ENCODE measurements at places on chromosomes 4 and X.

DNA sequence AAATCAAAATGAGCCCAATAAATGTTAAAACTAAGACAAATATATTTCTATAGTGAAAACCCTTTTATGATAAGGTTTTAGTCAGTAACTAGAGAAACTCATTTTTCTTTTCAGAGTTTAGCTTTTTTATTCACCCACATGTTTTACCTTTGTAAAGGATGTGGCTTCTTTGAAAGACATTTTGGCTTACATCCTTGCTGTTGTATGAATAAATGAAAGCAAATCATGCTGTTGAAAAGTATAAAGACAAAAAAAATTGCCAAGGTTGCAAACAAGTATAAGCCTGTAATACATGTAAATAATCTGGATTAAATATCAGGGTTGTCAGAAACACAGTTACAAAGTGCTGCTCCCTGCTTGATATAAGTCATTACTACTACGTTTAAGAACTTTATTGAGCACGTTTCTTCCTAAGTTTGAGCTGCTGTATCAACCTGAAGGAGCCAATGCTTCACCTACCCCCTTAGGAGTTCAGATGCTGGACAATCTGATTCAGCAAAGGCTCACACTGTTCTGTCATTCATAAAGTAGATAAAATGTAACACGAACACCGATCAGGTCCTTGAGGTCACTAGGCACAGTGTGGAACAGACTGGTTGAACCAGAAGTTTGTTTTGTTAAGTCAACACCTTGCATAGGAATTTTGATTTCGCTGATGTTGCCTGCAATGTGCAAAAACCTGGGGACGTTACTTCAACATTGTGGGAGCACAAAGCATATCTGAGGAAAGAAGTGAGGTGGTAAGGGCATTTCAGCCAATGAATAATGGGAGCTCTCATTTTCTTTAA, 321.2 kb upstream of the BMP3 start:
- DNase-seq, result no peak

GRCh38 chrX:12237131-12237530, 98.9 kb downstream of the FRMPD4 start:
- DNase-seq, result no peak

GRCh38 chr4:1031956-1032795, 20.8 kb downstream of the FGFRL1 start:
- DNase-seq, result no peak

DNA sequence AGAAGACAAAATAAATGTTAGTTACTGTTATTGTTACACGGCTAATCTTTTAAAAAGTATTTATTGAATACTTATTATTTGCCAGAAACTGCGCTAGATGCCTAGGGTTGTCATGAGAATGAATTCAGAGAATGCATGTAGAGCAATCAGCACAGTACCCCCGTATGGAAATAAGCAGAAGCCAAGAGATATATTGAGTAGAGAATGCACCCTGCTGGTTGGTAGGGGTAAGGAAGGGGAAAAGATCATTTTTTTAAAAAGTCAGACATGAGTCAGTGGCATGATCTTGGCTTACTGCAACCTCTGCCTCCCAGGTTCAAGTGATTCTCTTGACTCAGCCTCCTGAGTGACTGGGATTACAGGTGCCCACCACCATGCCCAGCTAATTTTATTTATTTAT, 13.1 kb upstream of the DRP2 start:
- no peak for DNase-seq

DNA sequence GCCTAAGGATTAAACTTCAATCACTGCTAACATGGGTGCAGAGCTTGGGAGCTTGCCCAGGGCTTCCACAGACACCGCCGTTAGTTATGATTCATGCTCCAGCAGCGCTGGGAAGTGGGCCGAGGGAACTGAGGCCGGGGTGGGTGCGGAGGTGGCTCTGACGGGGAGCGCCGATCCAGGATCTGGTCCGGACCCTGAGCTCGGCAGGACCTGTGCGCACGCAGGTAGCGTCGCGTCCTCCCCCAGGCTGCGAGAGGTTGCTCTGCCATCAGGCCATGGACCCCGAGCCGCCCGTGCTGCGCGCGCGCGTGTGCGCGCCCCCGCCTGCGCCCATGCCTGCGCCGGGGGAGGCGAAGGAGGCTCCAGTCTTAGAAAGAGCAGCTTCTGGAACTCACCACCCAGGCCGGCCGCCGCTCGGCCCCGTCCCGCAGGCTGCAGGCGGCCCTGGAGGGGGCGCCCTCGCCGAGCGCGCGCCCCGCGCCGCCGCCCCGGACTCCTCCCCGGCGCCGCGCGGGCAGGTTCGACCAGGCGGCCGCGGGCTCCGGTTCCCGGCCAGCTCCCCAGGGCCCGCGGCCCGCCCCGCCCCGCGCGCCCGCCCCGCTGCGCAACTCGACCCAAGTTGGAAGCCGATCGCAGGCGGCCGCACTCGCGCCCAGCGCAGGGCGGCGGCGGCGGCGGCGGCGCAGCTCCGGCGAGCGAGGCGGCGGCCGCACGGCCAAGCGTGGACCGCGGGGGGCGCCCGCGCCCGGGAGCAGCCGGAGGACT, 732 bp upstream of the ADRA2C start:
- DNase-seq, result no peak

DNA sequence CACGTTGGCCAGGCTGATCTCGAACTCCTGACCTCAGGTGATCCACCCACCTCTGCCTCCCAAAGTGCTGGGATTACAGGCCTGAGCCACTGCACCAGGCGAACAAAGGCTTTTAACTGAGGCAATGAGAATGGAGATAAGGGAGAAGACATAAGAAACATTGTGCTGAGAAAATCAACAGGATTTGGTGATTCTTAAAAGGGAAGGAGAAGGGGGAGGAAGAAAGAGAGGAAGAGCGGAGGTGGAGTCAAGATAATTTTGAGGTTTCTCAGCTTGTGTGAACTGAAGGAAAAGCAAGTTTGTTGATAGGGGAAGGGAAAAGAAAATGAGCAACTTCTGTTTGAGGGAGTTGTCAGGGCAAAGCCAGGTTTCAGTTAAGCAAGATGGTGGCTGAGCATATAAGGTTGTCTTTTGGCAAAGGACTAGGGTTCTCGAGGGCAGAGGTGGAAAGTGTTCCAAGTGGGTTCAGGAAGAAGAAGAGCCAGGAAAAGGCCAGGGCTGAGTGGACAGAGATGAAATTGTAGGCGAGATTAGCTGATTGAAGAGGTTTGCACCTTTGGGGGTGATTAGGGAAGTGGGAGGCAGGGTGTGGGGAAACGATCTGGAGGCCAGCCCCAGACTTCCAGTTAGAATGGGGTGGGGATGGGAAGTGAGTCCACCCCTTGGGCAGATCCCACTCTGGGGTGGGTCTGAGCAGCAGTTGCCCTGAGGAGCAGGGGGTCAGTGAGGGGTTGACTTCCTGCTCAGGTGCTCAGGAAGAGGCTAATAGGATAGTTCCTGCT, 7.8 kb downstream of the DOCK11 start:
- no peak for DNase-seq

- DNase-seq, result no peak
These were observed 36.8 kb downstream of the FABP2 start for GRCh38 chr4:119284876-119285780.

GRCh38 chrX:118727686-118728339, 407 bp downstream of the IL13RA1 start:
- no peak for DNase-seq

DNA sequence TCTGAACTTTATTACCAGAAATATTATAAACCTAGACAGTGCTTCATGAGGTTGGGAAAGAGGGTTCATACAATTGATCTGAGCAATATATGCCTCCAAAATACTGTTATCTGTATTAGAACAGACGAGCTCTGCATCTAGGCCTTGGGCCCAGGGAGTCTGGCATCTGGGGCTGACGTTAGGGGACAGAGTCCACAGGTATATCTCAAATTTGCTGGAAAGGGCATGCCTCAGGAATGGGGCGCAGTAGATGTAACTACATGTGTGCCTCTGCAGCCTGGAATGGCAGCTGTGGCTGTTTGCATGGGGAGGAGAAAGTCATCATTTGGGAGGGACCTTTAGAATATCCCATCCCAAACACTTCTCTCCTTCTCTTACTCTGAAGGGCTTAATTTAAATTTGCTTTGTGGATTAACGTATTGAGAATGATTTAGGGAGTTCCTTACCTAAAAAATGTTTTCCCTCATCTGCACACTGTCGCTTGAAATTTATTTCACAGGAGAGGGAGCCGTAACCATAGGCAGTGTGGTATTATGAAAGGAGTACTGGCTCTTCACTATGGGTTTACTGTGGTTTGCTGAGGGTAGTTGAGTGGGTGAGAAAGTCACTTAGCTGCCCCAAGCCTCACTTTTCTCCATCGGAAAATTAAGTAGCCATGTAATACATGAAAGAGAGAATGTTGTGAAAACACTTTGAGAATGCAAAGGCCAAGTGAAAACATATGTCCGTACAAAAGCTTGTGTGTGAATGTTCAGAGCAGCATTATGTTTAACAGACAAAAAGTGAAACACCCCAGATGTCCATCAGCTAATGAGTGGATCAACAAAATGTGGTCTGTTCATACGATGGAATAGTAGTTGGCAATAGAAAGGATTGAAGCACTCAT, 5.9 kb downstream of the ADD1 start:
- DNase-seq, result no peak

DNA sequence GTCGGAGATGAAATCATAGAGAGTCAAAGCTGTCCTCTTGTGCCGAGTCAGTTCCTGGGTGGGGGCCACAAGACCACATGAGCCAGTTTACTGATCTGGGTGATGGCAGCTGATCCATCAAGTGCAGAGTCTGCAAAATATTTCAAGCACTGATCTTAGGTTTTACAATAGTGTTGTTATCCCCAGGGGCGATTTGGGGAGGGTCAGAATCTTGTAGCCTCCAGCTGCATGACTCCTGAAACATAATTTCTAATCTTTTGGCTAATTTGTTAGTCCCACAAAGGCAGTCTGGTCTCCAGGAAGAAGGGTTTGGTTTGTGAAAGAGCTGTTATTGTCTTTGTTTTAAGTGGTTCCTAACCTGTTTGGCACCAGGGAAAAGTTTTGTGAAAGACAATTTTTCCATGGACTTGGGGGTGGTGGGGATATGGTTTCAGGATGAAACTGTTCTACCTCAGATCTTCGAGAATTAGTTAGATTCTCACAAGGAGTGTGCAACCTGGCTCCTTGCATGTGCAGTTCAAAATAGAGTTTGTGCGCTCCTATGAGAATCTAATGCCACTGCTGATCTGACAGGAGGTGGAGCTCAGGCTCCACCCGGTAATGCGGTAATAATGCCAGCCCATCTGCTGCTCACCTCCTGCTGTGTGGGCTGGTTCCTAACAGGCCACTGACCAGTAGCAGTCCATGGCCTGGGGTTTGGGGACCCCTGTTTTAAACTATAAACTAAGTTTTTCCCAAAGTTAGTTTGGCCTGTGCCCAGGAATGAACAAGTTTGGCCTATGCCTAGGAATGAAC, 29.2 kb downstream of the METAP1 start:
- DNase-seq, result no peak

GRCh38 chr4:40502934-40503333, 126.7 kb downstream of the RBM47 start:
- DNase-seq, result no peak

- no peak for DNase-seq
These were observed 49.7 kb downstream of the RBM47 start for GRCh38 chr4:40579983-40580382.

DNA sequence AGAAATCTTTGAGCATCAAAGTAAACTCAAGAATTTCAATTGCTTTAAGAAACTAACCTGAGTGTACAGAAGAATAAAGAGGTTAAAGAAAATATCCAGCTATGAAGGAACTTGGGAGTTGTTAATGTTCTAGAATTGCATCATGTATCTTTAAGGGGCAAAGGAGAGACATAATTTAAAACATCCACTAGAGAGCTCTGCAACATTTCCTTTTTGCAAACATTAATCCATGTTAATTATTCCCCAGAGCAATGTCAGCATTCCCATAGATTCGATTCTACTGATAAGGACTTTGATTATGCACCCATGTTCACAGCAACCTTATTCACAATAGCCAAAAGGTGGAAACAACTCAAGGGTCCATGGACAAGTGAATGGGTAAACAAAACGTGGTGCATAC, 80.2 kb upstream of the SORBS2 start:
- DNase-seq, result no peak

DNA sequence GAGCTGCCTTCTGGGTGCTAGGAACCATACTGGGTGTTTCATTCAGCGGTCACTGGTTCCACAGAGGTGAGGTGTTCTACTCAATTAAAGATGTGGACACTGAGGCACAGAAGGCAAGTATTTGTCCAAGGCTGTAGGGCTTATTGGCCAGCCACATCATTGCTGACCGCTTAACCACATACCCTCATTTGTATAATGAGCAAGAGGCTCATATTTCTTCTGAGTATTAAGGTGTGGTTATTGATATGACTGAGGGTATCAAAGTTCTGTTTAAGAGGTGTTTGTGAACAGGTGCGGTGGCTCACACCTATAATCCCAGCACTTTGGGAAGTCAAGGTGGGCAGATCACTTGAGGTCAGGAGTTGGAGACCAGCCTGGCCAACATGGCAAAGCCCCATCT, 14.3 kb downstream of the RNF4 start:
- DNase-seq, result no peak

- DNase-seq, result no peak
These were observed 112.8 kb upstream of the PITX2 start for GRCh38 chr4:110735686-110736085.

- DNase-seq, result peak; percentile 47
These were observed at the start of gene WWC2 for GRCh38 chr4:183098723-183099536. TSS of gene WWC2 (plus strand) at chr4:183099257. CDS start at chr4:183099492, 235 bp downstream.

- DNase-seq, result no peak
These were observed 287.4 kb downstream of the TECRL start for GRCh38 chr4:64121803-64122202.

DNA sequence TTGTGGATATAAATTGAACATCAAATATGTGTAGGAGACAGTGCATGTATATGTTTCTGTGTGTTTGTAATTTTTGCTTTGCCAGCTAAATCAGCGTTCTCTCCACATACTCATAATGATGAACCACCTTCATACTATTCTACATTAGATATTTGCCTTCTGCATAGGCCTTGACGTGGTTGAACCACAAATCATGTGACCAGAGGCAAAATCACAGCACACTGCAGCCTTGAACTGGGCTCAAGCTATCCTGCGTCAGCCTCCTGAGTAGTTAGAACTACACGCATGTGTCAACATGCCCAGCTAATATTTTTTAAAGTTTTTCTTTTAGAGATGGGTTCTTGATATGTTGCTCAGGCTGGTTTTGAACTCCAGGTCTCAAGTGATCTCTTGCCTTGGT, 9.5 kb downstream of the UBQLN2 start:
- no peak for DNase-seq

- no peak for DNase-seq
These were observed 76.1 kb downstream of the MANBA start for GRCh38 chr4:102684610-102685052.

- no peak for DNase-seq
These were observed 48.0 kb downstream of the CXCL8 start for GRCh38 chr4:73788411-73788810.

DNA sequence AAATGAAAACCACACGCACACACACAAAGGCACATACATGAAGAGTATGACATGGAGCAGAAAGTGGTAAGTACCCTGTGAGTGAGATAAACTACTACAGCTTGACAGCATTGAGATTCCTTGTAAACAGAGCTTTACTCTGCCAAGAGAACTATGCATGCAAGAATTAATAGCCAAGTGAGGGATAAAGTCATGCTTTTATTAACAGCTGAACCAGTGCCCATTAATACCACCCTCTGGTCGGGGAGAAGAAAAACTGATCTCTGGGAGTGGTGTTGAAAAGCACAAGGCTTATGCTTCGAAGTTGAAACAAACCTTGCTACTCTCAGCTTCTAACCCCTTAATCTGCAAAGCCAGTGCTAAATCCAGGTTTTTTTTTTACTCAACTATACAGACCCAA, 95.9 kb upstream of the C1QTNF7 start:
- DNase-seq, result no peak

GRCh38 chr4:118354913-118355312, 2.1 kb upstream of the PRSS12 start:
- DNase-seq, result no peak

All from activated T-cell treated with anti-CD3 and anti-CD28 coated beads for 4 hours (primary cell).